ENCODE measurements at places on chromosomes 6 and 20. TPM values are rescaled to one million over a fixed set of nuclear protein-coding genes. Genes with fewer than 3 reads are reported as not detected.

The MMP24 gene
- not detected for total RNA-seq

DNA sequence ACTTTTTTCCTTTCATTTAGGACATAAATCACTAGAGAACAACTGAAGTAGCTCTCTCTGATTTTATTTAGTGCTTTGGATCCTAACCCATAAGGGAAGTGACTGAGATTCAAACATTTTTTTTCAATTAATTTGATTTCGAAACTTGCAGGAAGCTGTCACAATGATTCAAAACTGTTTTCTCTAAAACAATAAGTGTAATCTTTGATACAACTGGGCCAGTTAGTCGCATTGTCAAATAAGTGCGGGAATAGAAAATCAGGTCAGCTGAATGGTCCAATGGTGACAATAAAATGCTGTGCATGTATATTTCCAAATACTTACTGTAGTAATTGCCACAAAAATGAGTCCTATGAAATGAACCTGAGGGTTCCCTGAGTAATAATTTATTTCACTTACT is 930.8 kb downstream of the TFAP2A start:
- DNase-seq, result no peak

The SPDEF gene
- total RNA-seq, result 0.39 TPM

The MLIP gene
- 0.59 TPM for total RNA-seq

- no peak for DNase-seq
Measured at GRCh38 chr6:20835315-20836010, 301.2 kb downstream of the CDKAL1 start.

The PRICKLE4 gene
- total RNA-seq, result 2.9 TPM

The KHDC1 gene
- 9.1 TPM for total RNA-seq

- no peak for DNase-seq
Measured at GRCh38 chr6:90586546-90586835, 381 bp downstream of the MAP3K7 start.

The NTSR1 gene
- 187 TPM for total RNA-seq

The PLAGL1 gene
- total RNA-seq, result 35.6 TPM

- no peak for DNase-seq
Measured at GRCh38 chr20:48747840-48748414, 79.9 kb downstream of the PREX1 start.

DNA sequence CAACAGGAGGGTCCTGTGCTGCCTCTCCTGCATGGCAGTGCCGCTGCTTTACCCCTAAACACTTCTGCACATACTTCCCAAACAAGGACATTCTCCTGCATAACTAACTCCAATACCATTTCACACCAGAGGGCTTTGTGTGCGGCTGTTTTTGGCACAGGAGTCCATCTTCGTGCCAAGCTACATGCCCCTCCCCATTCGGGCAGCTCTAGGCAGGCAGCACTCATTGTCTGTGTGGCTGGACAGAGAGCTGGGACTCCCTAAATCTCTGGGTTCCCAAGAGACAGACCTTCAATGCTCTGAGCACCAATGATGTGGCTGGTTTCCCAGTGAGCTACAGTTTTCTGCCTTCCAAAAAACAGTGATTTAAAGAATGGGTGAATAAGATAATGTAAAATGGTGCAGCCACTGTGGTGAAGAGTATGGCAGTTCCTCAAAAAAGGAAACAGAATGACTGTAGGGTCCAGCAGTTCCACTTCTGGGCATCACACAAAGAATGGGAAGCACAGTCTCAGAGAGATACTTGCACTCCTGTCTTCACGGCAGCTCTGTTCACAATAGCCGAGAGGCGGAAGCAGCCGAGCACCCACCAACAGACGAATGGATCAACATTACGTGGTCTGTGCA is 80.3 kb upstream of the DUSP22 start:
- no peak for DNase-seq

DNA sequence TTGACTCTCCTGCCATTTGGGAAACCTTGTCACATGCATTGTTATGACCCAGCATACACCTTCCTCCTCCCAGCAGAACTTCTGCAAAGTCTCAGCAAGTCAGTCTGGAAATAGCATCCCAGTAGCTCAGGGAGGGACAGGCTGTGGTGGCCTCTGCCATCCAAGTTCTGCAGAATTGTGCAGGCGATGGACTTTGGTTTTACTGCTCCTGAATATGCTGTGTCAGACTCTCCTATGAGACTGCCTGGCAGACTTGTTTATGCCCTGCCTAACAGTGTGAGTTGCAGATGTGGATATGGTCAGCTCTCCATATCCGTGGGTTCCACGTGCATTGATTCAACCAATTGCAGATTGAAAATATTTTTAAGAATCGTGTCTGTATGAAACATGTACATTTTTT is 52.8 kb downstream of the SNRNP48 start:
- DNase-seq, result no peak

- no peak for DNase-seq
Measured at GRCh38 chr6:32603888-32604287, 14.2 kb upstream of the HLA-DRB1 start.

The C6orf62 gene
- 103 TPM for total RNA-seq

The PPP1R3G gene
- total RNA-seq, result 0.27 TPM

DNA sequence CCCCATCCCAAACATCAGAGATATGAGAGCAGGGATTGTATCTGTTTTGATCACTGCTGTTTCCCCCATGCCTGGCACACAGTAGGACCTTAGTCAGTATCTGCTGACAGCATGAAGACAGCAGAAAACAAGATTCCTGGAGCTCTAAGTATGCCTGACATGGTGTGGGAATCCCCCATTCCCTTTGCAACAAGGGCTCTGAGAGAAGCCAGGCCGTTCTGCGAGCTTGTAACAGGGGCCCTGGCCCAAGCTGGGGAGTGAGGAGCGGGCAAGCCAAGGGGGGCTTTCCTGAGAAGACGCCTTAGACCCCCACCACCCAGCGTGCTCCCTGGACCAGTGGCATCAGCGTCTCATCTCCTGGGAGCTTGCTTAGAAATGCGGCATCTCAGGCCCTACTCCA is 25.2 kb downstream of the PREX1 start:
- DNase-seq, result no peak

DNA sequence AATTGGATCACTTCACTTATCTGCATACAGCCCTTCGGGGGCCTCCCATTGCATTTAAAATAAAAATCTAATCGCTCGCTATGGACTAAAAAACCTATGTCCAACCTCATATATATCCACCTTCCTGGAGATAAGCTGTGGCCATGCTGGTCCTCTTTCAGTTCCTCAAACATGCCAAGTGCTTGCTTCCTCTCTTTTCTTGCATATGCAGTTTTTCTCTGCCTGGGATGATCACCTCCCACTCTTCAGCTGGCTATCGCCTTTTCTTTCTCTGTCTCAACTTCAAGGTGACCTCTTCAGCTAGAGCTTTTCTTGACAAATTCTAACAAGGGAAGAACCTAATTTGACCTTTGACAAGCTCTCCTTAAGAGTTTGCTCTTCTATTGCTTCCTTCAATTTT is 5.6 kb upstream of the TFB1M start:
- DNase-seq, result no peak

- DNase-seq, result no peak
Measured at GRCh38 chr6:41226752-41227151, 1.4 kb upstream of the TREML4 start.

The TPD52L1 gene
- 64.1 TPM for total RNA-seq

The PDYN gene
- not detected for total RNA-seq

GRCh38 chr6:125949069-125949468 is 7.5 kb upstream of the HINT3 start:
- no peak for DNase-seq

The TCF19 gene
- 15.4 TPM for total RNA-seq

The CD93 gene
- total RNA-seq, result 0.07 TPM

- DNase-seq, result no peak
Measured at GRCh38 chr6:20458027-20458894, 56.6 kb downstream of the E2F3 start.

The CNR1 gene
- total RNA-seq, result not detected

DNA sequence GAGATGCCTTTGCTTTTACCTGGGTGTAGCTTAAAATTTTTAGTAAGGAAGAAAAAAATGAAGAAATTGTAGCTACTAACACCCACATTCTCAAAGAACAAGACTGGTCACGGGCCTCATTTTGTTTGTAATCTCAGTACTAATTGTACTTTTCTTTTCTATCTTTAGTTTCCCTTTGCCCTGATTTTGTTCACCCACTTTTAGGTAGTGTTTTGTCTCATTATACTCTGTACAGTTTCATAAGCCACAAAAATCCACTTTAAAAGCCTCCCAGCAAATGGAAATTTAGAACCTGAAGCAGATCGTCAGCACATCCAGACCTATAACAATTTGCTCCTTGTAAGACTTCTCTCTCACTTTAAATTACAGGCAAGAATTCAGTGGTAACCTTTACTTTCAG is 43.3 kb downstream of the TP53INP2 start:
- DNase-seq, result no peak

GRCh38 chr6:156833755-156834154 is 56.6 kb downstream of the ARID1B start:
- no peak for DNase-seq

- no peak for DNase-seq
Measured at GRCh38 chr6:154901876-154902552, 93.1 kb upstream of the TIAM2 start.

GRCh38 chr6:46789434-46790354 is 3.5 kb upstream of the MEP1A start:
- no peak for DNase-seq

The ZNF165 gene
- total RNA-seq, result 11.2 TPM

The SLC25A27 gene
- 10.7 TPM for total RNA-seq

GRCh38 chr20:64038565-64039292 is 2.7 kb downstream of the C20orf204 start:
- peak; percentile 48 for DNase-seq

- no peak for DNase-seq
Measured at GRCh38 chr6:33708516-33709204, 2.8 kb downstream of the UQCC2 start.

- DNase-seq, result no peak
Measured at GRCh38 chr6:1749041-1749440, 139.3 kb downstream of the FOXC1 start.

GRCh38 chr6:93423542-93423941 is 4.2 kb upstream of the EPHA7 start:
- DNase-seq, result peak; percentile 8

GRCh38 chr6:35894776-35895175 is 26.1 kb downstream of the SRPK1 start:
- no peak for DNase-seq

- no peak for DNase-seq
Measured at GRCh38 chr6:159250633-159251032, 81.4 kb downstream of the FNDC1 start.

DNA sequence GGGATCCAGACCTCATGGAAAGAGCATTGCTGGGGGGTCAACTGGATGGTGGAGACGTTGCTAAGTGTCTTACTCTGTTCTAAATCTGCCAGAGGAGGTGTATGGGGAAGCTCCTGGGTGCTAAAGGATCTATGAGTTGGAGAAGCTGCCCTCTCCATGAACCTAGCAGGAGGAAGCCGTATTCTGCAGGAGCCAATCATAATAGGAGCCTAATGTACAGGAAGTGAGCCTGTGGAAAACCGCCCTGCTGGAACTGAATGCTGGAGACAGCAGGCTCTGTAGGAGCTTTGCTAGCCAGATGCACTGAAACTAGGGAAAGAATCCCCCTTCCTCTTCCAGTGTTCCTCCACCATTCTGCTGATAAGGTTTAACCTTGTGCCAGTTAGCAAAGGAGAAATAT is 10.9 kb downstream of the CASP8AP2 start:
- DNase-seq, result no peak

DNA sequence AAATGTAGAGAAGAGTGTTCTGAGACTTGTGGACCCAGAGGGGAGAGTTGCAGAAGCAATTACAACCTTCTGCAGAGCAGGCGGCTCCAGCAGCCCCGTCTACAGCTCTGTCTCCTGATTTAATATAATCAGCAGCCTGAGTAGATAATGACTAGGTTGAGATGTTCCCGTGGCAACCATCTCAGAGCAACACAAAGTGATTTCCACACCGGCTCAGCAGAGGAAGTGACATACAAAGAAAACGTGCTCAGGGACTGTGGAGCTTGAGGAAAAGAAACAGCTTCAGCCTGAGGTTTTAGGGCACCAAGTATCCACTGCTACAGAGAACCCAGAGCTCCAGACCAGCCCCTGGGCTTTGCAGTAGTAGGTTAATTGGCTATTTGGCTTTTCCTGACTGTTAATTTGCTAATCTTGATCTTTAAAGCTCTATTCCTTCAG is 136.4 kb downstream of the MTFR2 start:
- DNase-seq, result no peak

The LAMA5 gene
- total RNA-seq, result 321 TPM

- no peak for DNase-seq
Measured at GRCh38 chr6:28587746-28588075, 62.0 kb downstream of the GPX5 start.

Data from HCT116 (cell line).